ENCODE measurements at places on chromosomes 12 and 14.

- DNase-seq: no peak
Observed at GRCh38 chr14:22559041-22559440, 30.0 kb downstream of the DAD1 start.

DNA sequence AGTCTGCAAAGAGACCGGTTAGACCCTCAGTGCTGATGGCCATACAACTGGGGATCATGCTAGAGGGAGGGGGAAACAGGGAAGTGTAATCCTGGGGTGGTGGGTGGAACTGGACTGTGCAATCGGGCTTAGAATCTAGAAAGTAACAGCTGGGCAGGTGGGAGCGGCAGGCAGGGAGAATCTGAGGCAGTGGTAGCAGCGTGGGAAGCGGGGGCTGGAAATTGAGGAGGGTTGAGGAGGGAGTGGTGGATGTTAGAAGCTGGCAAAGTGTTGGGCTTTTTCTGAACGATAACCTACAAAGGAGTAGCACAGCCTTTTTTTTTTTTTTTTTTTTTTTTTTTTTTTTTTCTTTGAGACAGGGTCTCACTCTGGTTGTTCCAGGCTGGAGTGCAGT, 3.1 kb upstream of the IGFBP6 start:
- no peak for DNase-seq

- DNase-seq: no peak
Observed at GRCh38 chr14:35349496-35350365, 54.8 kb downstream of the NFKBIA start.

DNA sequence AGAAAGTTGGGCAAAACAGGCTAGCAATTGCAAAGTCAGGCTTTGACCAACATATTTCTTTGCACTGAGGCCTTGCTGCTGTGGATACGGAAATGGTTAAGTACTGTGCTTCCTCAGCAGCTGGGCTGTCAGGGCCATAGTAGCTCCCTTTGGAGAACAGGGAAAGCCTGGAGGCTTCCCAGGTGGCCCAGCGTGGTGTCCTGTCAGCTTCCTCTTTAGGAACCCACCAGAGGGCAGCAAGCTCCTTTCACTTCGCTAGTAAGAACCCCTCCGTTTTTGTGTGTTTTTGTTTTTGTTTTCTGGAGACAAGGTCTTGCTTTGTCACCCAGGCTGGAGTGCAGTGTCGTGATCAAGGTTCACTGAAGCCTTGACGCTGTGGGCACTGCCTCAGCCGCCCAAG, 1.7 kb upstream of the CFAP251 start:
- DNase-seq: no peak

GRCh38 chr14:64730681-64731080, 26.5 kb downstream of the PLEKHG3 start:
- DNase-seq: no peak

- DNase-seq: no peak
Observed at GRCh38 chr14:67432050-67432564, 20.1 kb upstream of the PLEK2 start.

All from stimulated activated CD8-positive, alpha-beta memory T cell treated with anti-CD3 and anti-CD28 coated beads, Interleukin-4, amount 100 ng/mL, for 4 hours (primary cell).